ENCODE measurements at places on chromosomes 3 and 15.

- no peak for DNase-seq
These were observed 106.4 kb upstream of the RPL32 start for GRCh38 chr3:12947504-12948369.

- DNase-seq, result peak; percentile 84
These were observed 613 bp downstream of the ATP1B3 start for GRCh38 chr3:141876891-141877621.

DNA sequence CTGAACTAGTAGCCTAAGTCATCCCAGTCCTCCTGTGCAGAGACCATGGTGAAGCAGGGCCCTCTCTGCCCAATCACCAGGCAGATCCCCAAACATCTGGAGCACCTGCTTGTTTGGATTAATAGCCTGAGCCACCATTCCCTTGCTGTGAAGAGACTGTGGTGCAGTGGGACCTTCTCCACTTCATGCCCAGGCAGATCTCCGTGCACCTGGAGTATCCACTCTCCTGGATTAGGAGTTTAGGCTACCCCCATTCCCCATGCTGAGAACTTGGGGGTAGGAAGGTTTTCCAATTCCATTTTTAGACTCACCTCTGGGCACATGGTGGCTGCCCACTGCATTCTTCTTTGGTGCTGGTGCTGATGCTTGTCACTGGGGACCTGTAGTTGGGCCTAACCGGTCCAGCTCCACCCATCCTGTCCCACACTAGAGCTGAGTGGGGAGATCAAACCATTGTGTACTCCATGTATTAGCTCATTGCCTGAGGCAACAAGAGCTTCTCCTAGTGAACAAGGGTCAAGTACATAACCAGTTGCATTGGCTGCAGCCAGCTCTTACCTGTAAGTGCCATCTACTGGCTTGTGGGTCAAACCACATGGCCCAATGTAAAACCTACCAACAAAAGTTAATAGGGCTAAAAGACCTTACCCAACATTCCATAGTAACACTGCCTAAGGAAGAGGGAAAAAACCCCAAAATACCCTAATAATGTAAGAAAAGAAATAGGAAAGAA is 382.5 kb upstream of the CBLB start:
- DNase-seq, result no peak

- no peak for DNase-seq
These were observed 111.4 kb downstream of the PGPEP1L start for GRCh38 chr15:98896002-98896721.

DNA sequence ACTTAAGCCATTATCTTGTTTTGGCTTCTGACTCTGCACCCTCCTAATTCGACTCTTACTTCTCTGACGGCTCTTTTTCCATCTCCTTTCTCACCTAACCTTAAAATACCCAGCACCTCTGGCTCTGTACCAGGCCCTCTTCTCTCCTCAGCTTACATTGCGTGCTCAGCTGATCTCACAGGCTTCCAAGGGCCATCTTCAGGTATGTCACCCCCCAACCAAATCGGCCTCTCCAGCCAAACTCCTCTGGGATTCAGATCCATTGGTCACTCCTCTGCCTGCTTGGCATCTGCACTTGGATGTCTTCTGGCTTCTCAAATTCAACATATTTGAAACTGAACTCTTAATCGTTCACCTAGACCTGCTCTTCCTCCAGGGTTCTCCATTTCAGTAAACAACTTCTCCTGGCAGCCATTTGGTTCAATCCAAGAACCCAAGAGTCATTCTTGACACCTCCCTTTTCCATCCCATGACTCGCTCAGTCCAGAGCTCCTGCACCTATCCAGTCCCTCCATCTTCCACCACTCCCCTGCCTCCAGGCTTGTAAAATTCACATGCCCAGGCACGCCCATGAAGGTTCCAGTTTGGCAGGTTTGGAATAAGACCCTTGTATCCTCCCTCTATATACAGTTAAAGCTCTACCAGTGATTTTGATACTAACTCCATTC is 35.2 kb upstream of the SLC41A3 start:
- DNase-seq, result peak; percentile 25

GRCh38 chr3:143240886-143241285 is 121.3 kb downstream of the CHST2 start:
- DNase-seq, result no peak

- DNase-seq, result no peak
These were observed 236.6 kb downstream of the SOX2 start for GRCh38 chr3:181948286-181948685.

- no peak for DNase-seq
These were observed 239.1 kb downstream of the CBLB start for GRCh38 chr3:105629718-105630117.

DNA sequence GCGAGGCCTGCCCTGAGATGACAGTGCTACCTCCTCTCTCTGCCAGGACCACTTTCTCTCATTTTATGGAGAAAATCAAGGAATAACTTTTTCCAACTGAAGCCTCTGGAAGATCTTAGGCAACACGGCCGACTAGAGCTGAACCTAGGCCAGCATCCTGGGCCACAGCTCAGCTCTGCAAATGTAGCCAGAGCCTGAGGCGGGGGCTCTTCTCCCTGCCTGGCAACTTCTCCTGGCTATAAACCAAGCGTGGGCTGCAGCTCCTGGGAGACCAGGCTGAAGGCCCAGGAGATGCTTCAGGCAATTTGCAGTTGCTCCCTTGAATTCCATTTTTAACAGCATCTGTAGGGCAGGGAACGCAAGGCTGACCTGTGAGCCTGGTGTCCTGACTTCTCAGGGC is 74.9 kb downstream of the CEMIP start:
- no peak for DNase-seq

DNA sequence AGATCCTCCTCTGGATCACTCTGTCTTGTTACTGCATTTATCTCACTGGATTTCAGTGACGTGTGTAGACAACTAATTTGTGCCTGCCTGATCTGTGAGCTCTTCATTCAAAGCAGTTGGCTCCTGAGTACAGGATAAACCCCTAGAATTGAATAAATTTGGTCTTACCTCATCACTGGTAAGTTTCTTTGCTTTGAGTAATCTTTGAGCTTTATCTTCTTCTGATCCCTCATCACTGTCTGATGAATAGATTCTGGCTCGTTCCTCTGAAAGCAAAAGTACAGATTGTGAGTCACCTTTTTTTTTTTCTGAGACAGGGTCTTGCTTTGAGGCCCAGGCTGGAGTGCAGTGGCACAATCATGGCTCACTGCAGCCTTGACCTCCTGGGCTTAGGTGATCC is 24.5 kb downstream of the LEO1 start:
- DNase-seq, result no peak

All from activated CD8-positive, alpha-beta memory T cell treated with anti-CD3 and anti-CD28 coated beads, Interleukin-2, amount 50 U/mL, for 48 hours (primary cell).